Activated CD4-positive, alpha-beta T cell treated with anti-CD3 and anti-CD28 coated beads, Interleukin-2, amount 50 U/mL, for 48 hours (primary cell): ENCODE measurements at places on chromosomes 3 and 15.

- no peak for DNase-seq
Measured at GRCh38 chr3:129622933-129623332, 16.5 kb upstream of the PLXND1 start.

GRCh38 chr3:65521032-65521431 is 517.7 kb downstream of the MAGI1 start:
- no peak for DNase-seq

- DNase-seq, result no peak
Measured at GRCh38 chr3:52341123-52341522, 25.0 kb downstream of the DNAH1 start.

GRCh38 chr15:77036537-77037387 is 34.1 kb downstream of the TSPAN3 start:
- peak; percentile 2 for DNase-seq

DNA sequence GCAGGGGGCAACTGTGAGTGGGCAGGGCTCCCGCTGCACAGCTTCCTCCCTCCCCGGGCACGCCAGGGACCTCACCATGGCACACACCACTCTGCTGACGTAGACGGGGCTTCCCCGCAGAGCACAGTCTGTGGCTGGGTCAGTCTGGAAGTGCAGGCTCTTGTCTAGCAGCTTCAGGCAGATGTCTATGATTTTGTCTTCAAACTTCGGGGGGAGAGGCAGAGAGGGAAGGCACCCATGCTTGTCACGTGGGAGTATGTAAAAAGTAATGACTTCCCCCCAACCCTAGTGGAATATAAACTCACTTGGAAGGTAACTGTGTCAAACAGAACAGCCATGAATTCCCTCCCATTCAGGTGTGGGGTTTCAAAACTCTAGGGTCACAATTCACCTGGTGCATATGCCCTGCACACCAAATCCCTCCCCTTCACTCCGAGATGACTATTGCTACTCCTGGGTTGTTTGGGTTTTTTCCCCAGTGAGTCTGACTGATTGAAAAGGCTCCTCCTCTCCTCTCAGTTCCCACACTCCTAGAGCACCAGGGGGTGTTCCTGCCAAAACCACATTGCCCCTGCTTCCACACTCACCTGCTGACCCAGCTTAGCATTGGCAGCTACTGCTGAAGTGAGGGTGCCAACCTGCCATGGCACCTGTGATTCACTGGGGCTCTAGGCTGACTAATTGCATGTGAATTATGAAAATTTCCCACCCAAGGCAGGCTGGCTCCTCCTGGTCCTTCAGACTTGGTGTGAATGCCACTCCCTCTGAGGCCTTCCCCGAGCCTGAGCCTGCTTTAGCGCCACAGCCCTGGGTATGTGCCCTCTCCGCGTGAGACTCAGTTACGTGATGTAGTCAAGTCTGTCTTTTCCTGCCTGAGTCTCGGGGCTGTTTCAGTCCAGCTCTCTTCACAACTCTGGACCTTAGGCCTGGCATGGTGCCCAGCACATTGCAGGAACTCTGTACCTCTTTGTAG is 13.0 kb downstream of the TGM5 start:
- DNase-seq, result peak; percentile 40

DNA sequence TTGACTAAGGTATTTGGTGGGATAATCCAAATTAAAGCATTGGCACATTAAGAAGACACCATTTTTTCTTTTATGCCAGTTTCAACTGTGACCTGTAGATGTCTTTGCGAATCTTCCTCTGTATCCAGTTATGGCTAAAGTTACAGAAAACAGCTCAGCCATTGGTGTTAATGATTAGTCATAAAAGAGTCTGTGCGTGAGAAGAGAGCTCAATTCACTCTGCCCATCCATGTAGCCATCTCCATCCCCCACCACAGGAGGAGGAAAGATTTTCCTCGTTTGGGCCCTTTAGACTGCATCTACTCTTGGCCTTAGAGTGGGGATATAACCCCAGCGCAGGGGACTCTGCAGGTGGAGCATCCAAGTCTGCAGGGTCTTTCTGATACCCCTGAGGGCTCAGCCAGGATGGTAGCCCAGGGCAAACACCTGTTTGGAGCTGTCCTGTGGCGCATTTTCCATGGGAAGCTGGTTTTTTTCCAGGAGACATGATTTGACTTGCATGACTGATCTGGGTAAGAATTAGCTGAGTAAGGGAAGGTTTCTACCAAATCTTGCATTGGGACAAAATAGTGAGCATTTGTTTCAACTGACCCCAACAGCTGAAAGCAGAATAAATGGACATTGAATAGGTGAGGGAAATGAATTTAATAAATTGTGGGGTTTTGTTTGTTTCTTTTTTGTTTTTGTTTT is 29.5 kb downstream of the NANOGP8 start:
- DNase-seq, result no peak

DNA sequence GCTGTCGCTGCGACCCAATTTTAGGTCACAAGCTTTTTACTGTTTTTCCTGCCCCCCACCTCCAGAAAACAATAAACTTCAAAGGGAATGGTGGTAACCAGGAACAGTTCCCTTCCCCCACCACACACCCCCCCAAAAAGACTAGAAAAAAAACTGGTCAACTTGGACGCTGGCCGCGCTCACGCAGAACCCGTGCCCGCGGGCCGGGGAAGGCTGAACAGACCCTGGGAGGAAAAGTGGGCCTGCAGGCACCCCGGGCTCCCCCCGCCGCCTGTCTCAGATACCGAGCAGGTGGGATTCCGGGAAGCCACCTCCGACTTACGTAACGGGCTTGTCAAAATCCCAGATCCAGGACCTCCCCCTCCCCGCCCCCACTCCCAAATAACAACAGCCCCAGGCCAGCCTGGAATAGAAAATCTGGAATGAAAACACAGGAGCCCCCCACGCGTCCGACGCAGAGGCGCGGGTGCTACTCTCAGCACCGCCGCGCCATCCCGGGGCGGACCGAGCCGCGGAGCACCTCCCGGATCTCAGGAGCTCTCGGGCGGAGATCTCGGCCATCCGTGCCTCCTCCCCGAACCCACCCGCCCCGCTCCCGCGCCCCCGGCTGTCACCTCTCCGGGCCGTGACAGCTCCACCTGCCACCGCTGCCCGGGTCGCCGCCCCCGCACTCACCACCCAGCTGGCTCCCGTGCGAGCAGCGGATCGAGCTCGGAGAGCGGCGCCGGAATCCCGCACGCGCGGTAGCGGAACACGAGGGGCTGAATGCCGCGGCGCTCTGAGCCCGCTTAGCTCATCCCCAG is 557 bp downstream of the DENND4A start:
- peak; percentile 50 for DNase-seq

- peak; percentile 96 for DNase-seq
Measured at GRCh38 chr3:161220850-161221753, at the start of gene NMD3. Gene NMD3 (plus strand): TSS chr3:161221311. CDS start chr3:161222014, 703 bp downstream.

GRCh38 chr15:90816401-90817116 is 51.8 kb upstream of the FURIN start:
- no peak for DNase-seq

GRCh38 chr3:45861043-45861719 is 19.3 kb upstream of the LZTFL1 start:
- no peak for DNase-seq

- DNase-seq, result no peak
Measured at GRCh38 chr3:84967767-84968581, 9.2 kb downstream of the CADM2 start.

DNA sequence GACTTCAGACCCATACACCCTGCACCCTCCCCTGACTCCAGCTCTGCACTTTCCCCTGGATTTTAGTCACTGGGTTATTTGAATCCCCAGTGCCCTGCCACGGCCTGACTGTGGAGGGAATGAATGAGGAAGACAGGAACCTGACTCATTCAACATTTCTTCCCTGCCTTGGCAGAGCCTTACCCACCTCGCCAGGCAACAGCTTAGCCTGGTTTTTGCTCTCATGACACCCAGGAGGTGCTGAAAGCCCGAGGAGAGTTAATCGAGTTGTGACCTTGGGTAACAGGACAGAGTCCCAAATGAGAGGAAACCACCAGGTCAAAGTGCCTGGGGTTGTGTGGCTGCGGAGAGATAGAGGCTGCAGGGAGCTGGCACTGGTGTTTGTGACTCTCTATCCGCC is 128.3 kb downstream of the SMAD6 start:
- DNase-seq, result no peak

GRCh38 chr3:89180334-89180733 is 72.9 kb downstream of the EPHA3 start:
- DNase-seq, result no peak

DNA sequence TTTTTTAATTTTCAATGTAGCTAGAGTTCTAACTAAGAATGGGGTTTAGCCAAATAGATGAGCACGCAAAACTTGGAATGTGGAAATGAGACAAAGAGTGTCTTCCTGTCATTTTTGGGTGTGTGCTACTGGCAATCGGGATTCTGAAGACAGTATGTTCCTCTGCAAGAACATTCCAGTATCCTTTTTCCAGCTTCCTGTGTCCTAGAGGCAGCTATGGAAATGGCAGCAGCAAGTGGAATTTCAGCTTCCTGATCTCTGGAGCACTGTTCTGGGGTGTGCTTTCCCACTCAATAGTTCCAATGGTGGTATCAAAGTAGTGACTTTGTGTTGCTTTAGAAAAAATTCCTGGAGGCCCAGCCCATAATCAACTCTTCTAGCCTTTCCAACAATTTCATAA is 642.9 kb upstream of the KCNMB2 start:
- no peak for DNase-seq

DNA sequence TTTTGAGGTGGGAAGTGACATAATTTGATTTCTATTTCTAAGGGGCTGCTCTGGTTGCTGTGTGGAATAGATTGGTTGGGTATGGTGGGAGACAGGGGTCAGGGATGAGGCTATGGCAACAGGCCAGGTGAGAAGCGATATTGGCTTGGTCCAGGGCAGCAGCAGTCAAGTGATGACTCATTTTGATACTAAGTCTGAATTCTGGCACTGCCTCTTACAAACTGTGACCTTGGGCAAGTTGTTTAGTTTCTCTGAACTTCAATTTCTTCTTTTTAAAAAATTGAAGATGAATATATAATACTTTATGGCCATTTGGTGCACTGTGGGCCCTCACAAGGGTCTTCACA is 40.4 kb upstream of the CLSTN2 start:
- no peak for DNase-seq

DNA sequence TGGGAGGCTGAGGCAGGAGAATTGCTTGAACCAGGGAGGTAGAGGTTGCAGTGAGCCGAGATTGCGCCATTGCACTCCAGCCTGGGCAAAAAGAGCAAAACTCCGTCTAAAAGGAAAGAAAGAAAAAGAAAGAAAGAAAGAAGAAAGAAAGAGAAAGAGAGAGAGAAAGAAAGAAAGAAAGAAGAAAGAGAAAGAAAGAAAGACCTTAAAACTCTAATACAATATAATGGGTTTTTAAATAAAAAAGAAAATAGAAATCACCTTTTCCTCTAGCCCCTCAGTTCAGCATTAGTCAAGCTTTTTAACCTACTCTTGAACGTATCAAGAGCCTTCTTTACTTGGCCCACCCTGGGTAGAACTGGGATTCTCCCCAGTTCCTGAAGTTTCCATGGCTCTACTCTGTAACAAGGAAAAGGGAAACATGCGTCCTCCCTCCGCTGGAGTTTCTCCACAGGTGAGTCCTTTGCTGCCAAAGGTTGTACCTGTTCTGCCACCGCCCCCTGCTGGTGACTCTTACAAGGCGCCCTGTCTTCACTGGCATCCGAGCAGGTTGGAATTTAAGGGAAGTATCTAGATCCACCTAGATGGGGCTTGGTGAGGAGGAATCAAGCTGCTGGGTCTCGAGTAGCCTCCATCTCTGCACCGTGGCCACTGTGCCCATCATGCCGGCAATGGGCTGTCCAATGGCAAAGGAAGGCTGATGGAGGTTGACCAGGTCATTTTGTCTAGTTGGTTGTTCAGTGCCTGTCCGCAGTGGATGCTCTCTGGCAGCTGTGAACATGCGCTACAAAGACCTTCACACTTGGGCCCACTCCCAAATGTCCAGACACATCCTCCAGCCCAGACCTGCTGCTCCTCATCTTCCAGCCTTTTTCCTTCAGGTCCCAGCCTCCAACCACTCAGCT is 20.6 kb upstream of the EPHB3 start:
- DNase-seq, result peak; percentile 84

DNA sequence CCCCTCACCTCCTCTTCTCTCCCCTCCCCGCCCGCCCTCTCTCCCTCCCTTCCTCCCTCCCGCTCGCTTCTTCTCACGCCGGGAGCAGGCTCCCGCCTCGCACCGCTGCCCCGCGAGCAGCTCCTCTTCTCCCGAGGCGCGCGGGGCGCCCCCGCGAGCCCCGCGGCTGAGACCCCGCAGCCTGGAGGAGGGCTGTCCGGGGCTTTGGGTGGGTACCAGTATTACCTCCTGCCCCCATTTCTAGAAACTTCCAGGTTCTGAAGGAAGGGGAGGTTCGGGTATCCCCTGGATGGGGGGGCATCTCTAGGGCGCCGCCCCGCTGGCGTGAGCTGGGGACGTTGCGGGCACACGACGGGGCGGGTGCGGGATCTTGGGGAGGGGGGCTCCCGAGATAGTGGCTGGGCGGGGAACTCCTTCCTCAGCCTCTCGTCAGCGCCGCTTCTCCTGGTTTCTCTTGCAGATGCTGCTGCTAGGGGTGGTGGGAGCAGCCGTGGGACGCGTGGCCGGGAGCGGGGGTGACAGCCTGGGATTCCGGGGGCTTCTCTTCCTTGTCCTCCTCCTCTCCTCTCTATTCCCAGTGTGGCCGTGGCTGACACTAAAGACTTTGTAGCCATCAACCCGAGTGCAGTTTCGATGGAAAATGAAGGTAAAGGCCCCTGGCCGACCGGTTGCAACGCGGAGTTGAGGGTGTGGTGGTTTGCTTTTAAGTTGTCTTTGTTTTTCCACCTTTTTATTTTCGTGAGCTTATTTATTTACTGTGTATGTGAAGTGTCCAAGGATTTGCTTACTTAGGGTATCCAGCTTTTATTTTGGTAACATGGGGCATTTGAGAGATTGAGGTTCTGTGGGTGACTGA is 474 bp downstream of the ATP2C1 start:
- peak; percentile 25 for DNase-seq

GRCh38 chr3:140023616-140024530 is 88.9 kb downstream of the CLSTN2 start:
- no peak for DNase-seq

GRCh38 chr3:128503751-128504532 is 10.9 kb upstream of the GATA2 start:
- DNase-seq, result no peak

GRCh38 chr3:184526088-184526433 is 35.5 kb upstream of the EPHB3 start:
- no peak for DNase-seq

DNA sequence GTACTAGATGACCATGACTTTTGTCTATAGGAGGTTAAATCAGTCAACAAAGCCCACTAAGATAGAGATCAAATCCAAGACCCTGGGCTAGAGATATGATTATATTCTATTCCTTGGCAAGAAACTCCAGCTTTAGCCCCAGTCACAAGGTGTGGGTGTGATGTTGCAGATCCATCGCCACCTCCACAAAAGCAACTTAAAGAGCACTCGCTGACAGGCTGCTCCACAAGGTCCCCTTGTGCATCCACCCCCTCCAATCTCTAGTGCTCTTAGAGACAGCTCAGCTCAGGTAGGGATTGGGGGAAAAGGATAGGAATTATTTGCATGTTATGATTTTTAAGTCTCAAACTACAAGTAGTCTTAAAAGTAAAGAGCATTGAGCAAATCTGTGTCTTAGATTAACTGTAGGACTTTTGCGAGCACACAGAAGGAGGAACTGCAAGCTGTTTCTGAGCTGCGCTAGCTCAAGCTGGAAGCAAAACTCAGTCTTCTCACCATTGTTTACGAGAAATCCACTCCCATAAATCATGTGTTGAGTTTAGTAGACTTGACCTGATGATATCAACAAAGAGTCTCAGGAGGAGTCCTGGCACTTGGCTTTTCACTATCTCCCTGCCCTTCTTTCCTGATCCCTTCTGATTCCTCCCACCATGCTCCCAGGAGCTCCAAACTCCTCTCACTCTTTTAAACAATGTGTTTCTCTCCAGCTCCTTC is 177.6 kb downstream of the STAC start:
- no peak for DNase-seq

GRCh38 chr15:91861223-91861622 is 7.7 kb downstream of the SLCO3A1 start:
- no peak for DNase-seq
